ENCODE measurements at places on chromosomes 1 and 21. TPM values are rescaled to one million over a fixed set of nuclear protein-coding genes. Genes with fewer than 3 reads are reported as not detected.

Gene SAMD11
- 0.48 TPM for total RNA-seq

Gene C1orf226
- total RNA-seq = not detected

Gene CSF1
- 51.5 TPM for total RNA-seq

Gene NES
- 39.1 TPM for total RNA-seq

Gene AIRE
- 0.10 TPM for total RNA-seq

Gene RGS16
- 4.1 TPM for total RNA-seq

Gene UAP1
- total RNA-seq = 79.7 TPM

Gene CNR2
- total RNA-seq = not detected

DNA sequence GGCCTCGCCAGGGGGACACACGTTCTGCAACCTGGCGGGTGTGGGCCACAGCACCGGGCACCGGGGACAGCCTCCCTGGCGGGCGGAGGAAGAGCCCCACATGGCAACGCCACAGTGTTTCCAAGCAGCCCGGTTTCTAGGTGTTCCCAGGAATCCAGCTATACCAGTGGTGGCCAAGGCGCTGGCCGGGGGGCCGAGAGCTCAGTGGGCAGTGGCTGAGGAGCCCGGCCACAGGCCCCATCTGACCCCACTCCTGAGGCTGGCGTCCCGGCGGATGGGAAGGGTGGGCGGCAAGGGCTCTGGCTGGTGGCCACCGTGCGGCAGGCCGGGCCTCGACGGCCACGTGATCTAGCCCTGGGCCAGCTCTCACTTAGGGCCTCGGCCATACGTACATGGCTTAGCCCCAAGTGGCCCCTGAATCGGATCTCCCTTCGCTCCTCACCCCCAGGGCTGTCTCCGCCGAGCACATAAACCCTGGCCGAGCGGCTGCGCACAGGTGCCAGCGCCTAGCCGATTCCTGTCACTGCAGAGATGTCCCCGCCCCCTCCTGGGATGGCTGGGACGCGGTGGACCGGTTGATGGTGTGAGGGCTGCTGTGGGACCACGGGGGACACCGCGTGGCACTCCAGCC lies 68.7 kb downstream of the MORN1 start:
- DNase-seq = no peak

- DNase-seq = peak; percentile 61
Measured at GRCh38 chr1:161728376-161729226, 7.3 kb downstream of the FCRLB start.

DNA sequence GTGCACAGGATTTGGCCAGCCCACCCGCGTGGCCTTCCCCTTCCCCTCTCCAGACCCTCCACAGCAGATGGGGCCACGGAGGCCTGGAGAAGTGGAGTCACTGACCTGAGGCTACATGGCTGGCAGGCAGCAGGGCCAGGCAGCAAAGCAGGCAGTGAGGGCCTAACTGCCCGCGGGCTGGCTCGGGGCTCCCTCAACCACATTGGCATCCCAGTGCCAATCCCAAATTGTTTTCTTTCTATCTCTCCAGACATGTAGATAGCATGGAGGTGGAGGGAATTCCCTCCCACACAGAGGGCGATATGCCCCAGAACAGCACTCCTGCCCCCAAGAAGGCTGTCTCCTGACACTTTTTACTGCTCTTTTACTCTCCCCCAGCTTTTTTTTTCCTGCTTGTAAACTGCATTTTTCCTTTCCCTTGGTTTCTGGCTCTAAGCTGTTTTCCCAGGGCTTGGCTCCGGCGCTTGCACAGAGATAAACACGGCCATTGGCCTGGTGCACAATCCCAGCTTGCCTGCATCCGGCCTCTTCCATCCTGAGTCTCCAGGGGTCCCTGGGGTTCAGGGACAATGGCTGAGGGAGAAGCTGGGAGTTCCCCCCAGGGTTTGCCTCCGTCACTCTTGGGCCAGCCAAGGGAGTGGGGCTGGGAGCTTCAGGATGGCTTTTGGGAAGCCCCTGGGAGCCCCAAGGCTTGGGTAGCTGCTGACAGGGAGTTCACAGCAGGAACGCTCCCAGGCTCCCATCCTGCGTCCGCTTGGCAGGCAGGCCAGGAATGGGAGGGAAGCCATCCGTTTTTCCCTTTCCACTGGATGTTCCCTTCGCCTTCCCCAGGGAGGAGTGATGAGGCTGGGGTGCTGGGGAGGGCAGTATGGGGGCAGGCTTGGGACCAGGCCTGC lies 7.0 kb downstream of the EPHX1 start:
- DNase-seq = no peak

DNA sequence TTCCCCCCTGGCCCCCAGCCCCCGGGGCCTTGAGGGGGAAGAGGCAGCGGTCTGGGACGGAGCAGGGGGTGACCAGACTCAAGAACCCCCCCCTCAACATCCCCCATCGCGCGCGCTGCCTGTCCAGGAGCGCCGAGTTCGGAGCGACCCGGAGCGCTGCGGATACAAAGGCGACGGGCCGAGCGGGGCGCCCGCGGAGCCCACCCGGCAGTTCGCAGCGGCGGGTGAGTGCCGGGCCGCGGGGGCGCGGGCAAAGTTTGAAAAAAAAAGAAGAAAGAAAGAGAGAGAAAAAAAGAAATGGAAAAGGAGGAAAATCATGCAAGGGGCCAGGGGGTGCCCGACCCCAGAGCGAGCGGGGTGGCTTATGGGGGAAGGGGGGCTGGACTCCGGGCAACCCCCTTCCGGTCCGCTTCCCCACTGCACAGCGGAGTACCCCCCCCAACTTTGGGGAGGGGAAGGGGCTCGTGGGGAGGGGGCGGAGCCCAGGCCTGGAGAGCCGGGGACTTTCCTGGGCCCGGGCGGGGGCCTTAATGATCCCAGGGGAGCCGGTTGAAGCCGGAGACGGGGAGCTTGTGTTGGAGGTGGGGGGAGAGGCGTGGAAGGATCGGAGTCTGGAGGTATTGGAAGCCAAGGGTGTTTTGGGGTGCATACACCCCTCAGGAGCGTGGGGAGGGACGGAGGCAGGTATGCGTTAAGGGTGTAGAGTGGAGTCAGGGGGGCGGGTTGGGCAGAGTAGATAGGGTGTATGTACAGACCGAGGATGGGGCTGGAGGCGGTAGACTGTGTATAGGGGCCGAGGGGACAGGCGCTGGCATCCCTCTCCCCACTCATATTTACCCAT lies 502 bp downstream of the VANGL2 start:
- DNase-seq = no peak

DNA sequence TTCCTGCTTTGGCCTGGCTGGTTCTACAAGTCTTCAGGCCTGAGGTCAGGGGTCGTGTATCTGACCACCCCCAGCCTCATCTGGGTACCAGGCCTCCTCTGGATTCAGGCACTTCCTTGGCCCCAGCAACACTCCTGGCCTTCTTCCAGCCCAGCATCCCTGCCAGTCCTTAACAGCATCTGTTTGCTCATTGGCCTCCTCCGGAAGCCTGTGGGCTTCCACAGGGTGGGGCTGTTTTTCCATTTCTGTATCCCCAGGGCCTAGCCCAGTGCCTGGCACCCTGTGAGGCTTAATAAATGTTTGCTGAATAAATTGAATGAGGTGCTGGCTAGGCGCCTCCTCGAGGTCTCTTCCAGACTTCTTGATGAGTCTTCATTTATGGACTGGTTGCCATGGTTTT lies 21.5 kb upstream of the GPR37L1 start:
- DNase-seq = no peak

- DNase-seq = no peak
Measured at GRCh38 chr1:117261424-117261785, 50.7 kb upstream of the VTCN1 start.

DNA sequence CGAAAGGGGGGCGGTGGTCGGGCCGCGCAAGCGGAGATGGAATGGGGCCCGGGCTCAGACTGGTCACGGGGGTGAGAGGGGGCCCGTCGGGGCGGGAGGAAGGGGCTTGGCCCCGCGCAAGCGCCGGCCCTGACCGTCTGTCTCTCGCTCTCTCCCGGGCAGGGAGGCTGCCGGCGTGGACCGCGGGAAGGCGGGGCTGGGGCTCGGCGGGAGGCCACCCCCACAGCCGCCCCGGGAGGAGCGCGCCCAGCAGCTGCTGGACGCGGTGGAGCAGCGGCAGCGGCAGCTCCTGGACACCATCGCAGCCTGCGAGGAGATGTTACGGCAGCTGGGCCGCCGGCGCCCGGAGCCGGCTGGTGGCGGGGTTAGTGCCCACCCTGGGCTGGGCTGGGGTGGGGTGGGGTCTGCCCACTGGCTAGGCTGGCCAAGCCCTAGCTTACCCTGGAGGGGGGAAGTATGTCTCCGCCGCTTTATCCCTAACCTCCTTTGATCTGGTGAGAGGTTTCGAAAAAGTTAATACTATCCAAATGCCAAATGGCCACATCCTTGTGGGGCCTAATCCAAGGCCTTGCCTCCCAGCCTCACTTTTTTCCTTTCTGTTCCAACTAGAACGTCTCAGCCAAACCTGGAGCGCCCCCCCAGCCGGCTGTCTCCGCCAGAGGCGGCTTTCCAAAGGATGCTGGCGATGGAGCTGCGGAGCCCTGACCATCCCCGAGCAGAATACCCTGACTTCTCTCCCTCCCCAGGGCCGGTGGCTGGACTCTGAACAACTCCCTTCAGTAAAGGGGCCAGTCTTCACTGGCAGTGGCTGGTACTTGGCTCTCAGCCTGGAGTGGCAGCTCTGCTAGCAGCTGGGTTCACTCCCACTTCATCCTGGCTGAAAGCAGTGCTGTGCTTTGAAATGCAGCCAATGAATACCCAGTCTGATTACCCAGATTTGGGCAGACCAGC lies 636 bp upstream of the YRDC start:
- peak; percentile 80 for DNase-seq

- no peak for DNase-seq
Measured at GRCh38 chr1:197464044-197464443, 196.0 kb downstream of the CRB1 start.

- DNase-seq = no peak
Measured at GRCh38 chr1:61356995-61357394, 274.6 kb downstream of the NFIA start.

DNA sequence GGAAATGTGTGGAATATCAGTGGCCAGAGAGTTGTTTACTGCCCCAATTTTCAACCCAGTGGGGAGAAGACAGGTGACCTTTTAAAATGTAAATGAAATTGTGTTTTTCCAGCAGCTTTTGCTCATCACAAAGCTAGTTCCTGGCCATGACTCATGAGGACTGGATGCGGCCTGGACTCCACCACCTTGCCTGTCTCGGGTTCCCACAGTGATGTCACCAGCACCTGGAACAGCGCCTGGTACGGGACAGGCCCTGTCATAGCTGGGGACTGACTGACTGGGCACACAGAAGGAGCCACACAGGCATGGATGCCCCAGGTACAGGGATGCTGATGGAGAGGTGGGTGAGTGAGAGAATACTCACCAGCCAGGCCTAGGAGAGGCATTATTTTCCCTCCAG lies 277.1 kb downstream of the AJAP1 start:
- DNase-seq = no peak

DNA sequence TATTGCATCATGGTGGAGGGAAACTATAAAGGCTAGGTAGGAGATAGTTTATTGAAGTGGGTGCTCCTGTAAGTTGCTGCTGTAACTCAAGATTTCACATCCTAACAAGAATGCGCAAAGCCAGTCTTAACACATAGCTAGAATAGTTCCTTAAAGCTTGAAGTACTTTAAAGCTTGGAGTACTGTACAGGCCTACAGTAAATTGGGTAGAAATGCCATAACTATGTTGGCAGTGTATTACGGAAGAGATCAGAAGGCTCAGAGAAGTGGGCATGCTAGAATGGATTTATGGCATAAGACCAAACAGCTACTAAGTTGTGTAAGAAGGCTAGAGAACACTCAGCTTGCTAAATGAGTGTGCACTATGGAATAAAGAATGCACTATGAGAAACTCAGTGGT lies 44.5 kb downstream of the DMRTA2 start:
- no peak for DNase-seq

DNA sequence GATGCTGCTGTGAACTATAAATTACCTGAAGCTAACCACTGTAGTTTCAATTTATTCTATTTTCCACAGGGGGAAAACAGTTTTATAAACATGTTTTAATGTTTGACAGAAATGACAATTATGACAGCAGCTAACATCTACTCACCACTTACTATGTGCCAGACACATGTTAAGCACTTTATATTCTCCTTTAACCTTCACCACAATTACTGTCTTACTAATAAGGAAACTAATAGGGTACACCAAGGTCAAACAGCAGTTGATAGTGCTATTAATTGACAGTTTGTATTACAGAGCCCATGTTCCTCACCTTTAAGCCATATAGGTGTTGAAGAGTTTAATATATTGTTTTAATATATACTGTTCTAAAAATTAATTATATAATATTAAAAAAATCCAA lies 146.4 kb downstream of the EVI5 start:
- DNase-seq = no peak

GRCh38 chr1:37323486-37324377 lies 150.6 kb upstream of the ZC3H12A start:
- peak; percentile 32 for DNase-seq

GRCh38 chr1:218369688-218370511 lies 24.8 kb downstream of the TGFB2 start:
- DNase-seq = peak; percentile 71

DNA sequence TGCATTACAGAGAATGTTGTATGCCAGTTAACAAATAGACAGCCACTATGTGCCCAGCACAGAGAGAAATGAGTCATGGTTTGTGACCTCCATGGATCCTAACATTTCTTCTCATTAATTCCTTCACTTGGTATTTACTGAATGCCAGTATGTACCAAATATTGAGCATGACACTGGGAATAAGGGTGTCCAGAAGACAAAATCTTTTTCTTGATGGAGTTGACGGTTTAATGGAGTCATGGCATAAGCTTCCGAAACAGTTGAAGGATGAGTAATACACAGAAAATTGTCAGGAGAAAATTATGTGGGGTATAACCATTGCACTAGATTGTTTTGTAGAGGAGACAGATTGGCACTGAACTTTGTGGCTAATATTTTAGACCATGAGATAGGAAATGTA lies 36.9 kb downstream of the PTGFR start:
- peak; percentile 51 for DNase-seq

- DNase-seq = peak; percentile 36
Measured at GRCh38 chr21:45596704-45597318, 46.7 kb upstream of the PCBP3 start.

DNA sequence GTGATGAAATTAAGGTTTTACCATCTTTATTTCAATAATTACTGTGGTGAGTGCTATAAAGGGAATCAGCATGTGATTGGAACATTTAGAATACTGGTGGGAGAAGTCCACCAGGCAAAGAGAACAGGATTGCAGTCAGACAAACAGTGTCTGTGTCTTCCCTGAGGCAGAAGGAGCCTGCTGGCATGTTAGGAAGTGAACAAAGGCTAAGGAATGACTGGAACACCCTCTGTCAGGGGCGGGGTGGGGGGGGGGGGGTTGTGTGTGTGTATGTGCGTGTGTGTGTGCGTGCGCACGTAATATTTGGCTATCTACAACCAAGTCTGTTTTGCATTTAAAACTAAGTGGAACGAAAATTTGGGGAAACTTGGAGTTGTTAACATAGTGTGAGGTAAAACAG lies 30.2 kb downstream of the SRRM1 start:
- DNase-seq = peak; percentile 51

- DNase-seq = peak; percentile 32
Measured at GRCh38 chr1:116571215-116571919, 541 bp upstream of the CD58 start.

DNA sequence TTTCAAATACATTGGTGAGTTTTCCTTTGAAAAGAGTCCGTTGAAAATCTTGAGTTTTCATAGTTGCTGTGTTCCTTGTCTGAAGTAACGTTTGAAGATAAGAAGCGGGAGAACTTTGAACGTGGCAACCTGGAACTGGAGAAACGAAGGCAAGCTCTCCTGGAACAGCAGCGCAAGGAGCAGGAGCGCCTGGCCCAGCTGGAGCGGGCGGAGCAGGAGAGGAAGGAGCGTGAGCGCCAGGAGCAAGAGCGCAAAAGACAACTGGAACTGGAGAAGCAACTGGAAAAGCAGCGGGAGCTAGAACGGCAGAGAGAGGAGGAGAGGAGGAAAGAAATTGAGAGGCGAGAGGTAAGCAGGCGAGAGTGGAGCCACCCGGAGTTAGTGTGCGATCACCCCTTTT lies 129.7 kb downstream of the ITSN1 start:
- DNase-seq = no peak

- DNase-seq = no peak
Measured at GRCh38 chr1:150160964-150161621, 11.4 kb downstream of the PLEKHO1 start.

Data from RPMI7951 (cell line).